DMS 273 treated with DMSO at 0.1 percent for 48 hours (cell line): ENCODE measurements at places on chromosomes 4 and X.

GRCh38 chrX:45697591-45697990 is 496.9 kb upstream of the DIPK2B start:
- no peak for DNase-seq

DNA sequence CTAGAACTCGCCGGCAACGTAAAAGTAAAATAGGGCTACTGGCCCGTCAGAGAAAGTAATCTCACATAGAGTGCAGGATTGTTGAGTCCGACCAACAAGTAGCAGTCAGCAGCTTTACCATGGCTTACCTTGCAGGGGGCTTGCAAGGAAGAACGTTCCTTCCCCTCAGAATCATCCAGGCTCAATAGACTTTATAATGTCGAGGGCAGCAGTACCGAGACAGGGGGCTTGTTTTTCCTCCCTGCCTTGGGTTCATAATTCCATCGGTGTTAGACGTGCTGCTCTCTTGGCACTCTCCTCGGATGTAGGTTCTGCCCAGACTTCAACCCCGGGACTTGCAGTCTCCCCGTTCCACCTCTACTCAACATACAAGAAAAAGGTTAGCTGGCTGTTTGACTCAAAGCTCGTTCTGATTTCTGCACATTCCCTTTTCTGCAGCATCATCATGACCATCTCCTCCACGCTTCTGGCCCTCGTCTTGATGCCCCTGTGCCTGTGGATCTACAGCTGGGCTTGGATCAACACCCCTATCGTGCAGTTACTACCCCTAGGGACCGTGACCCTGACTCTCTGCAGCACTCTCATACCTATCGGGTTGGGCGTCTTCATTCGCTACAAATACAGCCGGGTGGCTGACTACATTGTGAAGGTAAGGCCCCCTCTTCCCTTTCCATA is 1.5 kb downstream of the SLC10A4 start:
- DNase-seq: no peak

- DNase-seq: no peak
These were observed 49.2 kb upstream of the HDAC8 start for GRCh38 chrX:72621625-72622485.

GRCh38 chr4:95293014-95293413 is 255.8 kb downstream of the UNC5C start:
- no peak for DNase-seq

DNA sequence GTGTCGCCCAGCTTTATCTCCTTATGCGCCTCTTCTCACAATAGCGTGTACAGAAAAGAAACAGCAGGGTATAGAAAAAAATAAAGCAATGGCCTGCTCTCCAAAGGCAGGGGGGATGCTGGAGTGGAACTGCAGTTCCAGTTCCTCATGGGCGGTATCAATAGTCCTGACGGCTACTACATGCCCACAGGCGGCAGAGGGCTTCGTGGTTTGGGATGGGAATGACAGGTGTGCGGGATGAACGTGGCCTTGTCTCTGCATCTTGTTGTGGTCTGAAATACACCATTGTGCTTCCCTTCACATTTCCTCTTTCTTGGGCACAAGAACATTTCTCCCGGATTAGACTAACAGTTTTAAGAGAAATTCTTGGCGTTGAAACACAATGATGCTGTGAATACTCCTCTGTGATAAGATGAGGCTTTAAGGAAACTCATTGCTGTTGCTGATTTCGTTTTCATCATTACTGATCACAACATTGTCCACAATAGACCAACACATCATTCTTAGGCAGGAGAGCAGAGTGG is 124.1 kb upstream of the IGFBP7 start:
- no peak for DNase-seq

DNA sequence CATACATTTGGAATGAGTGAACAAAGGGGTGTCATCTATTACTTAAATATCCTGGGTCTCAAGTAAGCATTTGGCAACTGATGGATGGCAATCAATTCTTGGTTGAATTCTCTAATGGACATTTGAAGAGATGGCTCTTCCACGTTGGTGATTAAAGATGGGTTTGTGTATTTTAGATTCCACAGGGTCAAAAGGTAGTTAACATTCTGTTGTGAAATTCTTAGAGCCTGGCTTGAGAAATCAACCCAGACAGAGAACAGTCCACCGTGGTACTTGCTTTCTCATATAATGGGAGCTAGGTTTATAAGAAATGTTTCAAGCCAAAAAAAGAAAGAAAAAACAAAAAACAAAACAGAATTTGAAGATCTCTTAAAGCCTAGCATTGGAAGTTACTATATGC is 355.9 kb upstream of the PITX2 start:
- no peak for DNase-seq

DNA sequence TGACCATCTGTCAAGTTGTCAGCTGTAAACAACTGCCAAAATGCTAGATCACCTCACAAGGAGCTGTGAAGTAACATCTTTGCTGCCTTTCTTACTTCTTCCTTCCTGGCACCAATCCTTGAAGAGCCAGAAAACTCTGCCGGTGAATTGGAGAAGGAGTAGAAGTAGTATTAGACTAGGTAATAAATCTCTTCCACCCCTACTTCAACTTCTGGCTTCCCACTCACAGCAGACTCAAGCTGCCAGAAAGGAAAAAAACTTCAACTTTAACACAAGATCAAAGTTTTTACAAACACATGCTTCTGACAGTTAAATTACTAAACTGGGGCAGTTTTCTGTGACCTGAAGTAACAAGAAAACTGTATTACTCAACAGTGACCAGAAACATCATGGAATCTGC is 164.7 kb upstream of the SLC7A11 start:
- no peak for DNase-seq

DNA sequence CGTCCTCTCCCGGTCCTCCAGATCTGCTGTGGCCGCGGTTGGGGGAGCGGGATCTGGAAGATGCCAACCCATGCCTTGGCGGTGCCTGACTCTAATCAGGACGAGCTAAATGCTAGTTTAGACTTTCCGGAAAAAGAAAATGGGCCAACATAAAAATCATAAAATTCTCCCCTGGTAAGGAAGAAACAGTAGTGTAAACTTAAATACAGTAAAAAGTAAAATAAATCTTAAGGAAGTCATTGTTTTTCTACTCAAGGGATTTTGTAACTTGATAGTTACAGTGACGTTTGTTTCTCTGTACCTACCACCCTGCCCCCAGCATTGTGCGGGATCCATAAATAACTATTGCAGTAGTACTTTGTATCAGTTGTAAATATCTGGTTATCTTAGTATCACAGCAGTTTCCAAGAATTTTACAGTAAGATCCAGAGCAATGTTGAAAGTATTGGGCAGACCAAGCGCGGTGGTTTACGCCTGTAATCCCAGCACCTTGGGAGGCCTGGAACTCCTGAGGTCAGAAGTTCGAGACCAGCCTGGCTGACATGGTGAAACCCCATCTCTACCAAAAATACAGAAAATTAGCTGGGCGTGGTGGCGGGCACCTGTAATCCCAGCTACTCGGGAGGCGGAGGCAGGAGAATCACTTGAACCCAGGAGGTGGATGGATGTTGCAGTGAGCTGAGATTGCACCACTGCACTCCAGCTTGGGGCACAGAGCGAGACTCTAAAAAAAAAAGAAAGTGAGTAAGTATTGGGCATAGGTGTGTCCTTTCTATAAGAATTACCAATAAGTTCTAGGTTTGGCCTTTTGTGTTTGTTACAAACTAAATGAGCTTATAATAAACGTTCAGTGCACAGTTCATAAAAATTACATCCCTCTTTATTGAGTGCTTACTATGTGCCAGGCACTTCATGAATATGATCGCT is 1.0 kb upstream of the PLA2G12A start:
- no peak for DNase-seq

GRCh38 chr4:156892805-156893204 is 78.8 kb downstream of the PDGFC start:
- no peak for DNase-seq

- DNase-seq: no peak
These were observed 112.5 kb upstream of the HAND2 start for GRCh38 chr4:173642509-173642908.

DNA sequence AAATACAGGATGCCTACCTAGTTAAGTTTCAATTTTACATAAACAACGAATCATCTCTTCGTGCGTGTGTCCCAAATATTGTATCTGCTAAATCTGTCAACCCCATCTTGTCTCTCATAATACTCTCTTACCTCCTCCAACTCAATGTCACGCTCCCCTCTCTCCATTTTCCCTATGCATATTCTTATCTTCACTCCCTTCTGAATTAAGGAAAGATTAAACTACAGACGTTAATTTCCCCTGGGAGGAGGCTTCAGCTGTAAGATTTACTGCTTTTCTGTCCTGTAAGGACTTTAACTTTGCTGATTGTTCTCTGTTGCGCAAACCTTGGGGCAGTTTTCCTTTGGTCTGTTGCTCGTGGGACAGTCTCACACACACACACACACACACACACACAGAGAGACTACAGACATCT is 455 bp upstream of the ABCB7 start:
- DNase-seq: no peak

- no peak for DNase-seq
These were observed 215.8 kb upstream of the LEF1 start for GRCh38 chr4:108384544-108384943.

DNA sequence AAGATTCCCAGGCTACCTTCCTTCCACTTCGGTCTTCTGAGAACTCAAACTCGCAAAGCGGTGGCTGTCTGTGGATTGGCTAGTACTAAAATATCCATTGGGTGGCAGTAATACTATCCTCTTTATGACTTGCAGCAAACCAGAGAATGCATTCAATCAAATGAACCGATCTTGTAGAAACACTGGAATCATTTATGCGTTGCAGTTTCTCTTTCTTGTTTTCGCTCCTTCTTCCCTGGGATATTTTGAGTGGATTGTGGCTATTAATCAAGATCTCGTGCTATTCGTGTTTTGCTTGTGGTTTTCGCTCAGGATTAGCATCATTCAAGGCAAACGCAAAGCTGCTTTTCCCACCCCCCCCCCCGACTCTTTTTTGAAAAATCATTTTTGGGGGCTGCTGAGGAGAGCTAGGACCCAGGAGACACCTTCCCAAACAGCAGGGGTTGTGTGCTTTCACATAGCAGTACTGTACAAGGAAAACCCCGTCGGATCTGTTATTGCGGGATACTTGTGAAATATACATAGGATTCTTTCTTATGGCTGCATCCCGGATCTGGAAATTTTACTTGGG is at the start of gene IL1RAPL1:
TSS of gene IL1RAPL1 (plus strand) at position 466 of the 571 bp plus-strand sequence.
- DNase-seq: no peak

DNA sequence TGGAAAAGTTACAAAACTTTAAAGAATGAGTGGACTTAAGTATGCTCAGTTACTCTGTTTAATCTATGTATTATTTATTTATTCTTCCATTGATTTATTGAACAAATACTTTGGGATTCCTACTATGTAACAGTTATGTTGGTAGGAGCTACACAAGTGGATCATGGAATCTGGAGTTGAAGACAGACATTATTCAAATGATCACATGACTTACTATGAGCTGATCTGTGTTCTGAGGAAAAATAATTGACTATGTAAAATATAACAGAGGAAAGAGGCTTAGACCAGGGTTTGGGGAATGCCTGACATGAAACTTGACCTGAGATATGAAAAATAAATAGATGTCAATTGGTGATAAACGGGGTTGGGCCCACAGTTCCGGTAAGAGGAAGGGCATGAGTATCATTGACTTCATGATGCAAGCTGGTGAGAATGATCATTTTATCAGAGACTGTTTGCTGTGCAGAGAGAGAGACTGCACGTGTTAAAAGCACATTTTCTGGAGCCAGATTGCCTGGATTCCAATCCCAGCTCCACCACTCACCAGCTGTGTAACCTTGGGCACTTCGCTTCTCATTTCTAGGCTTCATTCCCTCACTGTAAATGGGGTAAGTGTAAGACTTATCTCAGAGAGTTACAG is 179.0 kb downstream of the SPCS3 start:
- DNase-seq: no peak

DNA sequence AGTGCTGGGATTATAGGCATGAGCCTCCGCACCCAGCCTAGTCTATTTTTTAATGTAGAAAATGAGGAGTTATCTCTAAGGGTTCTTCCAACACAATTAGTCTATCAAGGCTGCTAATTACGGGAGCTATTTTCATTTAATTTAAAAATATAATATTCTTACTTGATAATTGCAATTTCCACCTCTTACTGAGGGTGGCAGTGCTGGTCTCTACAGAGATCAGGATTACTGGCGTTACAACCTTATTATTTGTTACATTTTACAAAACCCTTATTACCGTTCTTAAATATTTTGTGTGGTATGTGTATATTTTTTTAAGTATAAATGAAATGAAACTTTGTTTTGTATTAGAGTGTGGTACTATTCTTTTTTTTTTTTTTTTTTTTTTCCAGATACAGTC is 17.6 kb upstream of the GK start:
- no peak for DNase-seq

DNA sequence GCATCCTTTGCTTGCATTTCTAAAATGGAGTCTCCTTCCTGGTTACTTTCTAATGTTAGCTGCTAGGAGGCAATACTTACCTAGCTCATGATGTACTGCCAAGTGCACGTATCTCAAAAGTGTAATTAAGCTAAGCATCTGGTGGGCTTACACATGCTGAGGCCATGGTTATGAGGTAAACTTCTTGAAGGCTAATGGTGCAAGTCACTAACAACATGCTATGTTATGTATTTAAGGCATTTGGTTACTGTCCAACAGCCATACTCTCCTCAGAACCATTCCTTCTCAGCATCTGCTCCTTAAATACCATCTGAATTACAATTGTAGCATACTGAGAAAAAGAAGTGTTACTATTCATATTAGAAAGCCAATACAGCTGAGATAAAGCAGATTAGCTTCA is 318.6 kb upstream of the BMP3 start:
- DNase-seq: peak; percentile 3

- no peak for DNase-seq
These were observed 23.2 kb upstream of the HOPX start for GRCh38 chr4:56704089-56704871.

- no peak for DNase-seq
These were observed 64.2 kb upstream of the SPP1 start for GRCh38 chr4:87911252-87911774.

GRCh38 chrX:154056770-154057241 is 37.1 kb upstream of the IRAK1 start:
- DNase-seq: no peak

DNA sequence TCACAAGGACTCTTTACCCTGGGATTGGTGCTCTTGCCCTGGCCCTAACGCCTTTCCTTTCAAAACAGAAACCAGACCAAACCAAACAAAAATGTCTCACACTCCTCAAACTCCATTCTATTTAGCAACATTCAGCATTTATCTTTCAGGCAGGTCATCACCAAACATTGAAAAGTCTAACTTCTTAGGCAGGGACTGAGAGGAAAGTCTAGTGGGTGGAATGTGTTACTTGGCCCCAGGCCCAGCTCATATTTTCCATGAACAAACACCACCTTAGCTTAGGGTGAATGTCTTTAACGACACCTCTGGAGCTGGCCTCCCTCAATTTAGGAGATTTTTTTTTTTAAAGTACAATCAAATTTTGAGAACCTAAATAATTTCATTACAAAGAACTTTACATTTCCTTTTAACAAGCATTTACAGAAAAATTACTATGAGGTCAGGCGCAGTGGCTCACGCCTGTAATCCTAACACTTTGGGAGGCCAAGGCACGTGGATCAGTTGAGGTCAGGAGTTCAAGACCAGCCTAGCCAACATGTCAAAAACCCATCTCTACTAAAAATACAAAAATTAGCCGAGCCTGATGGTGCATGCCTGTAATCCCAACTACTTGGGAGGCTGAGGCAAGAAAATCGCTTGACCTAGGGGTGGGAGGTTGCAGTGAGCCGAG is 10.2 kb upstream of the N4BP2 start:
- DNase-seq: no peak
